ENCODE measurements at places on chromosomes 16 and 17.

DNA sequence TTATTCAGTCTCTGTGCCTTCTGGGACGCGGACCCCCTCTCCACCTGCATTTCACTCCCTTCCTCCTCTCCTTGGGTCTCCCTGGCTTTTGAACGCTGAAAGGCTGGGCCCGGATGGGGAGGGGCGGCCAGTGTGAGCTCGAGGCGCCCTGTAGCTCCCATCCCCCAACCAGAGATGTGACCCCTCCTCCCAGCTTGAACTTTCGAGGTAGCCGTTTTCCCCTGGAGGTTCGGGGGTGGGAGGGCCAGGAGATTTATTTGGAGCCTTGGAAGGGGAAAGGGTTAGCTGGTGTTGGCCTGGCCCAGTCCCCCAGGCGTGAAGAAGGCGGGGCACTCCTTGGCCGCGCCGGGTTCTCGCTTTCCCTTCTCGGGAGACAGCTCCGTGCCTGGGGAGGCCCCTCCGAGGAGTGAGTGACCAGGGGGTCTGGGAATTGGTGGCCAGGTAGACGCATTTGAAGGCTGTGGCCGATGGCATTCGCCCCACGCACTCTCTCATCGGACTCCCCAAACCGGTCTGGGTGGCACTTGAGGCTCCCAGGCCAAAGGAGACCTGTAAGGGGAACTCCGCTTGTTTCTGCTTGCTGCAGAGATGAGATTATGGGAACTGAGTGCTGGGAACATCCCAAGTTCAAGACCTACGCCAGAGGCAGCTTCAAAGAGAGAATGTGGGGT, 942 bp downstream of the LDAF1 start:
- no peak for DNase-seq

DNA sequence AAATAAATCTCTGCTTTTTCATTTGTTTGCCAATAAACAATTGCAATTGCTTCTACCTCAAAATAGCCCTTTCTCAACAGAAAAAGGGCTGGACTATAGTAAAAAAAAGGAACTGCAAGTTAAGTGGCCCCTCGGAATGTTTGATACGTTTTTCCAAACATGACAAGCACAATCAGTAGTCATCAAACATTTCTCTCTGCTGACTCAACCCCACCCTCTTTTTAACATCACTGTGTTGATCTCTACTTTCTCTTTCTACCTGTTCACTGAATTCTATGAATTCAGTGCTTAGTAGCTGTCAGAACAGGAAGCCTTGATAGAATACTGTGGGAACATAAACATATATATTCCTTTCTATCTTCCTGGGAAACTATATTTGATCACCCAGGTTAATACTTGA, 116.5 kb upstream of the AXIN2 start:
- no peak for DNase-seq

DNA sequence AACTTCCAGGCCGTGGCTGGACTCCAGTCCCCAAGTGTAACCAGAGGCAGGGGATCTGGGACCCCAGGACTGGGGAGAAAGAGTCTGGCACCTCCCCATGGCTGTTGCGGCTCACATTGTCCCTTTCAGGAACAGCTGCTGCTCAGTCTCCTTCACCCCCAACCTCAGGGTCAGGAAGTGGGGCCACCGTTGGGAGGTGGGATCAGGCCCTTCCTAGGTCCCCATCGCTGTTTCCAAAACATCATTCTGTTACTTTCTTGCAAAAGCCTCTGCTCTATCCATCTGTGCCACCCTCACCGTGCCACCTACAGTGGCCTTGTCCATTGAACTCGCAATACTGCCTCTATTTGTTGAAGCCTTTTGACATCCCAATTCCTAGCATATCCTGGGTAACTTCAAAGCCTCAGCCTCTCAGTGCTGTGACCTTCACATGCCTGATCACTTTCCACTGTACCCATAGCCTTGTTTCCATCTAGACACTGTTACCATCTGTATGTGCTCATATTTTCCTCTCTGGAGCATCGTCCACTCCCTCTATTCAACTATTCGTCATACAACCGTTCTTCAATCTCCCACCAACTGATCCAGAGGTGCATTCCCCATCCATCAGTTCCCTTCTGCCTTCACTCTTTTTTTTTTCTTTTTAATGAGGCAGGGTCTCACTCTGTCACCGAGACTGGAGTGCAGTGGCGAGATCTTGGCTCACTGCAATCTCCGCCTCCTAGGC, 15.0 kb upstream of the SRCIN1 start:
- DNase-seq = no peak

DNA sequence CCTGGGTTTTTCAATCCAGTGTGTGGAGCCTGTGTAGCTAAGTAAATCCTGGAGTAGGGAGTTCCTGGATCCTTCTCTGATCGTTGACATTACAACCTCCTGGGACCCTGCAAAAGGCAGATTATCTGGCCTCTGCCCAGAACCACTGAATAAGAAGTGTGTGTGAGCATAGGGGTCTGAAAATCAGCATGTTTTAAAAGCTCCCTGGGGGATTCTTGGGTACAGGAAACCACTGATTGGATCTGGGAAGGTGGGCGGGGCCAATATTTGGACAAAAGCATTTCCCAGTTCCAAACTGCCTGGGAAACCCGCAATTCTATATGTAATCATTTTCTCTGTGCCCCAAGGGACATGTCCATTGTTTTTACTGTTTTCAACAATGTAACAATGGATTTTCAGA, 27.2 kb upstream of the BEAN1 start:
- no peak for DNase-seq

- no peak for DNase-seq
Observed at GRCh38 chr17:42378959-42379594, 9.2 kb downstream of the STAT3 start.

DNA sequence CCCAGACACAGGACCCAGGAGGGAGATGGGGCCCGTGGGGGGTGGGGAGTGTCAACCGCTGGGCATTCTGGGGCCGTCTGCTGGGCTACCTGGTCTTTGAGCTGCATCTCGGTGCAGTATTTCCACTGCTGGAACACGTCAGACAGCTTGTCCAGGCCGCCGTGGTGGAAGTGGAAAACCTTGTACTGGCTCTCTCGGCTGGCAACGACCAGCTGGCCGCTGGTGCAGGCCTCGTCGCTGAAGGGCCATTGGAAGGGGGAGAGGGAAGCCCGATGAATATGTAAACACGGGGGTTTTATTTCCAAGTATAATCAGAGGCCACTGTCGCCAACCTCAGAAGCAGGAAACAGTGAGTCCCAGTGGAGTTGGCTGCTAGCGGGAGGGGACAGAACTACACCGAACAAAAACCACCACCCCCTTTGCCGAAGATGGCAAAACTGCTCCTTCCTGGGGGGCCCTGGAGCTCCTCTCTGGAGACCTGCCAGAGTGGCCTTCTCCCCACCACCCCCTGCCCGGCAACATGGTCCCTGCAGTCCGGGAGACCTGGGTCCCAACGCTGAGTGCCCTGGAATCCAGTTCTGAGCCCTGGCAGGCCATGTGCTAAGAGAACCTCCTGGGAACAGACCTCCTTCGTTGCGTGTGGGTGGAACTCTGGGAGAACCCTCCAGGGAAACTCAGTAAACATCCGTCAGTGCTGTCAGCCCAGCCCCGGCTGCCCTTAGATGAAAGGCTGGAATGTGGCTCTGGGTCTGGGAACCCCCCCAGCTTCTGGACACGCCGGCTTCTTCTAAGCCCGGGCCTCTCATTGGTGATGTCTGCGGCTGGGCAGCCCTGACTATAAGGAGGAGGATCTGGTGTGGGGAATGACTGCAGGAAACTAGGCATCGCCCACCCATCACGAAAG, 84.1 kb downstream of the TBC1D16 start:
- peak; percentile 46 for DNase-seq

DNA sequence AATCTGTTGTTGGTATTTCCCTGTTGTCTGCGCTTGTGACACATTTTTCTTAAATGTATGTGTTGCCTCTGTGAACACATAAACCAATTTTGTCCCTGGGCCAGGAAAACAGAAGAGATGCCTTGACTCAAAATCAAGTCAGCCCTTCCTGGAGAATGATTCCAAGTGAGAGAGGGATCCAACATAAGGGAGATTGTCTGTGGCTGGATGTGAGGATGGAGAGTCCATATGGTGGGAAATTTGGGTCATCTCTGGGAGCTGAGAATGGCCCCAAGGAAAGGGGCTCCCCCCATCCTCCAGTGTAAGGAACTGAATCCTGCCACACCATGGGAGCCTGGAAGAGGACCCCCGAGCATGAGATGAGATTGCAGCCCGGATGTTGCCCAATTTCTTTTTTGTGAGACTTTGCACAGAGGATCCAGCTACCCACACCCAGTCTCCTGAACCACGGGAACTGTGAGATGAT, 13.5 kb downstream of the CRYM start:
- no peak for DNase-seq

DNA sequence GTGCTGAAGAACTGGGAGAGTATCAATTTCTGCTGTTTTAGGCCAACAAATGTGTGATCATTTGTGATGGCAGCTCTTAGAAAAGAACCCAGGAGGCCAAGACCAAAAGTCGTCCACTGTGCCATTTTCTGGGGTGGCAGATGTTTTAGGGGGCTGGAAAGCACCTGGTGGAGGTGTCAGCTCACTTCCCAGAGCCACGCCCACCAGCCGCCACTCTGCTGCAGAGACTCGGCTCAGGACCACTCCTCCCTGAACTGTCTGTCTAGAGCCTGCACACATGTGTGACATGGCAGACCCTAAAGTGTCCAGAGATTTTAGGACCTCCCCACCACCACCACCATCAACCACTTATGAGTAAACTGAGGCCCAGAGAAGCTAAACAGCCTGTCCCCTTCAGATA, 23.9 kb upstream of the RPL38 start:
- DNase-seq = no peak

- peak; percentile 62 for DNase-seq
Observed at GRCh38 chr17:78133971-78134898, 3.7 kb downstream of the TMC8 start.

DNA sequence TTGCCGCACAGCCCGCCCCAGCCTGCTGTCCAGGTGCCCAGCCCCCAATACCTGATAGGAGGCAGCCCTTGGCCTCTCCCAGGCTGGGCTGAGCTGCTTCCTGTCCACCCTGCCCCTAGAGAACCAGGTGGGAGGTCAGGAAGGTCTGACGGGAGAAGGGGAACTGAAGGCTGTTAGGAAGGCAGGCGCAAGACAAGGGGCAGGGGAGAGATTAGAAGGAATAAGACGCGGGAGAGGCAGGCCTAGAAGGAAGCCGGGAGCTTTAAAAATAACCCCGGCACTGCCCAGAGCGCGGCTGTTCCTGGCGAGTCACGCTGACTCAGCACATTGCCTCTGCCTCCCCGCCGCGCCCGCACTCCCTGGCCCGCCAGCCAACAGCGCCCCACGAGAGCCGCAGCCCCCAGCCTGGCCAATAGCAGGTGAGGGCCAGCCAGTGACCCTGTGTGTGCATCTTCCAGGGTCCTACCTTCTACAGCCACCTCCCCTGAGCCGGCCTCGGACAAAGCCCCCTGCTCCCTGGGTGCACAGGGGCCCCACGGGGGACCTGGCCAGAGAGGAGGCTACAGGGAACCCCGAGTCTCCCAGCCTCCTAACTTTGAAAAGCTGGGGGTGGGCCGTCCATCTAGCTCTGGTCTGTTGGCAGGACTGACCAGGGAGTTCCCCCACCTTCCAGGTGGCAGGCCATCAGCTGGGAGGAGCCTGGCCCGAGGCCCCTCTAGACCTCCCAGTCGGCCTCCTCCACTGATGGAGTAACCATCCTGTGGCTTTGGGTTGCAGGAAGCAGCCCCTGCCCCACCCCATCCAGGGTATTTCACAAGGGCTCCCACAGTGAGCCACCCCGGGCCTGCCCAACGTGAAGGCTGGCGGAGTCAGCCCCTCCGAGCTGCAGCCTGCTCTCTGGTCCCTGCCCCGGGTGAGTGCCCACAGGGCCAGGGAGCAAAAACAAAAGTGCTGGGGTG, 4.0 kb downstream of the MAFG start:
- DNase-seq = no peak

DNA sequence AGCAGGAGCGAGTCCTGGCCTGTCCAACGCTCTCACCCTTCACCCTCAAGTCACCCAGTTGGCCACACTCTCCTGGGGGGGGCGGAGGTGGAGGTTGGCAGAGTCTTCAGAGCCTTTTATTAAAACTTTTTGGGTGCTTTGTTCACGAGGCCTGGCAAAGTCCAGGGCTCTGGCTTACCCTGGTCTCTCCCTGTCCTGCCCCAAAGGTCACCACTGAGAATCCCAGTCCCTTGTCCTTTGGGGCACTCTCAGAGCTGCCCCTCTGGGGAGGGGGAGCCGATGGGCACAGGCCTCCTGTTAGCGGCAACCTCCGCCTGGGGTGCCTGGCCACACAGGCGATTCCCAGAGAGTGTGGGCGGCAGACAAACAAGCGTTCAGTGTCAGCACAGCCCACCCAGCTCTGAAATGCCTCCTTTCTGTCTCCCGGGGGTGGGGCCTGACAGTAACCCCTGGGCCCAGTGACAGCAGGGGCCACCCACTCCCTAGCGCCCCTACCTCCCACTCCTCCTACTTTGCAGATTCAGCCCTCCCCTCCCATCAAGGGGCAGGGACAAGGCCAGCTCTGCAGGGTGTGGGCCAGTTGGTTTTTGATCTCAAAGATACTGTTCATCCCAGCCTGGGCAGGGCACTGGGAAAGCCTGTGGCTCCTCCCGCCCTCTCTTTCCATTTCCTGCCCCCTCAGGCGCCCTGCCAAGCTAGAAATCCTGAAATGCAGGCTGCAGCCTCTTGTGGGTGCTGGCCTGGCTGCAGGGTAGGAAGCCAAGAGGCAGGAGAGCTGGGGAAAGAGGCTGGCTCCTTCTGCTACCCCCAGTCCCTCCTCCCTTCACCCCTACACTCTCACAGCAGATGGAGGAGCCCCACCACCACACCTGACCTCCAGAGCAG, 36.6 kb upstream of the EMP2 start:
- peak; percentile 30 for DNase-seq

GRCh38 chr16:17466876-17467275, 3.9 kb downstream of the XYLT1 start:
- no peak for DNase-seq

GRCh38 chr17:37083456-37083855, 134.7 kb downstream of the AATF start:
- no peak for DNase-seq

GRCh38 chr17:80254396-80255251, 6.0 kb upstream of the RNF213 start:
- DNase-seq = no peak

GRCh38 chr17:65220732-65221131, 83.6 kb downstream of the RGS9 start:
- DNase-seq = no peak

GRCh38 chr16:8519179-8519578, 71.1 kb downstream of the TMEM114 start:
- no peak for DNase-seq

DNA sequence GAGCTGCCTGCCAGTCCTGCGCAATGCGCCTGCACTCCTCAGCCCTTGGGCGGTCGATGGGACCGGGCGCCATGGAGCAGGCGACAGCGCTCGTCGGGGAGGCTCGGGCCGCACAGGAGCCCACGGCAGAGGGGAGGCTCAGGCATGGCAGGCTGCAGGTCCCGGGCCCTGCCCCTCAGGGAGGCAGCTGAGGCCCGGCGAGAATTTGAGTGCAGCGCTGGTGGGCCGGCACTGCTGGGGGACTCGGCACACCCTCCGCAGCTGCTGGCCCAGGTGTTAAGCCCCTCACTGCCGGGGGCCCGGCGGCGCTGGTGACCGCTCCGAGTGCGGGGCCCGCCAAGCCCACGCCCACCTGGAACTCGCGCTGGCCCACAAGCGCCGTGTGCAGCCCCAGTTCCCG, 13.6 kb upstream of the FADS6 start:
- no peak for DNase-seq

- DNase-seq = no peak
Observed at GRCh38 chr16:29641561-29641960, 21.5 kb upstream of the SPN start.
